ACHN (cell line): ENCODE measurements at places on chromosomes 4 and X.
A peak's percentile ranks its signal among the peaks of the same experiment; 100 is the strongest.

DNA sequence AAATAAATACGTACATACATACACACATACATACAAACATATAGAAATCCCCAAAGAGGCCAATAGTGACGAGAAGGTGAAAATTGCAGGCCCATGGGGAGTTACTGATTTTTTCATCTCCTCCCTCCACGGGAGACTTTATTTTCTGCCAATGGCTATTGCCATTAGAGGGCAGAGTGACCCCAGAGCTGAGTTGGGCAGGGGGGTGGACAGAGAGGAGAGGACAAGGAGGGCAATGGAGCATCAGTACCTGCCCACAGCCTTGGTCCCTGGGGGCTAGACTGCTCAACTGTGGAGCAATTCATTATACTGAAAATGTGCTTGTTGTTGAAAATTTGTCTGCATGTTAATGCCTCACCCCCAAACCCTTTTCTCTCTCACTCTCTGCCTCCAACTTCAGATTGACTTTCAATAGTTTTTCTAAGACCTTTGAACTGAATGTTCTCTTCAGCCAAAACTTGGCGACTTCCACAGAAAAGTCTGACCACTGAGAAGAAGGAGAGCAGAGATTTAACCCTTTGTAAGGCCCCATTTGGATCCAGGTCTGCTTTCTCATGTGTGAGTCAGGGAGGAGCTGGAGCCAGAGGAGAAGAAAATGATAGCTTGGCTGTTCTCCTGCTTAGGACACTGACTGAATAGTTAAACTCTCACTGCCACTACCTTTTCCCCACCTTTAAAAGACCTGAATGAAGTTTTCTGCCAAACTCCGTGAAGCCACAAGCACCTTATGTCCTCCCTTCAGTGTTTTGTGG is 180.7 kb downstream of the AR start:
- DNase-seq, result no peak

DNA sequence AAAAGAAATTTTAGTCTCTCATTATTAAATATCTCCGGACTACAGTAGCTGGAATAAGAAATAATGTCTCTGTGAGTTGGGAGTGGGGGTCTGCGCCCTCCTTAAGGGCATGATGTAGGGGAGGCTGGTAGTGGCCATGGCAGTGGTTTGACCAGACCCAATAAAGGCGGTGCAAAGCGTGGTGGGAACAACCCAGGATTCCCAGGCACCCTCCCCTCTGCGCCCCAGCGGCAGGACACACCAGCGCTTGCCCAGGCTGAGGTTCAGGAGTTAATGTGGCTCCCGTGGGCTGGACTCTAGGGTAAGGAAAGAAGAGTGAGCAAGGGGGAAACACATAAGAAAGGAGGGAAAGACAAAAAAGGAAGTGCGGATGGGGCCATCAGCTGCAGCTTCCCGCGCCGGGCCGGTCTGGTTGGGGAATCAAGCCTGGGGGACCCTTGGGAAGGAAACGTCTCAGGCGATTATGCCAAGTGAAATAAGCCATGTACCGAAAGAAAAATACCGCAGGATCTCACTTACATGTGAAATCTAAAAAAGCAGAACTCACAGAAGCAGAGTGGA is 157.5 kb upstream of the SMIM31 start:
- no peak for DNase-seq

DNA sequence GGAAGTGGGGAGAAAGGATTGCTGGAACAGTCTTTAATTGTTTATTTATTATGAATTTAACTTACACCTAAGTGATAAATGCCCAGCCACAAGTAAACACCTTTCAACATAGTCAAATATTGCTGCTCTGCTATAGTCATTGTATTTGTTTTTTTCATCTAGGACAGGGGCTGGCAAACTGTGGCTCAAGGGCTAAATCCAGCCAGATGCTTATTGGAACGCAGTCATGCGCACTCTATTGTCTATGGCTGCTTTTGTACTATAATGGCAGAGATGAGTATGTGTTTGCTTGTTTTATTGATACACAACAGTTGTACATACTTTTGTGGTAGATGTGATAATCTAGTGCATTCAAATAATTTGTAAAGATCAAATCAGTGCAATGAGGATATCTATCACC is 95.3 kb downstream of the ZAR1 start:
- DNase-seq, result no peak

GRCh38 chr4:75841641-75842520 is 60.4 kb downstream of the PPEF2 start:
- DNase-seq, result no peak

DNA sequence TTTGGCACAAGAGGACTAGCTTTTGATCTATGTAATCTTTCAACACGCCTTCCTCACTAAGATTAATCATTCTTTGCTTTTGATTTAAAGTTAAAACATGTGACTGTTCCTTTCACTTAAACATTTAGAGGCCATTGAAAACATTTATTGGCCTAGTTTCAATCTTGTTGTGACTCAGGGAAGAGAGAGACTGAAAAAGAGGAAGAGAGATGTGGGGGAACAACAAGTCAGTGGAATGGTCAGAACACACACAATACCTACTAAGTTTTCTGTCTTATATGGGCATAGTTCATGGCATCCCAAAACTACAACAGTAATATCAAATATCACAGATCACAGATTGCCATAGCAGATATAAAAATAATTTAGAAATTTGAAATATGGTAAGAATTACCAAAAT is 812.9 kb upstream of the AGA start:
- no peak for DNase-seq

GRCh38 chr4:159104694-159105414 is 2.0 kb downstream of the RAPGEF2 start:
- DNase-seq, result peak; percentile 50

GRCh38 chr4:14994242-14994641 is 8.0 kb upstream of the CPEB2 start:
- DNase-seq, result no peak

- DNase-seq, result no peak
Measured at GRCh38 chrX:45428831-45429230, 228.2 kb upstream of the DIPK2B start.

DNA sequence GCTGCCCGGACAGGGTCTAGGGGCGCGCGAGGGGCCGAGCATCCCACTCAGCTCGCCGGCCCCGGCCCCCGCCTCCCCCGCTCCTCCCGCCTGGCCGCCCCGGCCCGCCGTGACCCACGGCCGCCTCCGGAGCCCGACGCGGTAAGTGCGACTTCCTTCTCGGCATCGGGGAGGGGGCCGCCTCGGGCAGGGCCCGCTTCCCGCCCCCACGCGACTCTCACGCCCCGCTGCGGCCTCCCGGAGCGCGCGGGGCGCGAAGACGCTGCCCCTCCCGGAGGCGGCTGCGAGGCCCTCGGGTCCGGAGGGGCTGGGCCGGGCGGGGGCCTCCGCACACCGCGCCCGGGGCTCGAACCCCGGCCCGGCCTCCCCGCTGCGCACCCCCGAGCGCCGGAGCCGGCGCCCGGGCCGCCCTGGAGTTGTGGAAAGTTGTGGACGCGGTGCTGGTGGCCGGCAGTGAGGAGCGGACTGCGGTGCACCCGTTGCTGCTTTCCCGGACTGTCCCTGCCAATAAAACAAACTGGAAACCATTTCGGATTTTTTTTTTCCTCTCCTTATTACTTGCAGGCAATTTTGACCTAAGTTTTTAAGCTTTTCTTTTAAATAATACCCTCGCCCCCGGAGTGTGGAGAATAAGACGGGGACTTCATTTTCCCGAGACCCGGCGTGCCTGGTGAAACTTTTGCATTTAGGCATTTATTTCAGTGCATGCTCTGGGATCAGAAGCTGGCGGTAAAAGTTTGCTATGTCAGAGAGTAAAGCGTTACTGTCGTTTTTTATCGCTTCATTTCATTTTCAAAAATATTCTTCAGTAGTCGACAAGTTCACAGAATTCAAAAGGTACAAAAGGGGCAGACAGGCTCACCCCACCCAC is 13.0 kb upstream of the TMEM156 start:
- peak; percentile 46 for DNase-seq

GRCh38 chr4:20760053-20760452 is 59.8 kb downstream of the PACRGL start:
- DNase-seq, result no peak

DNA sequence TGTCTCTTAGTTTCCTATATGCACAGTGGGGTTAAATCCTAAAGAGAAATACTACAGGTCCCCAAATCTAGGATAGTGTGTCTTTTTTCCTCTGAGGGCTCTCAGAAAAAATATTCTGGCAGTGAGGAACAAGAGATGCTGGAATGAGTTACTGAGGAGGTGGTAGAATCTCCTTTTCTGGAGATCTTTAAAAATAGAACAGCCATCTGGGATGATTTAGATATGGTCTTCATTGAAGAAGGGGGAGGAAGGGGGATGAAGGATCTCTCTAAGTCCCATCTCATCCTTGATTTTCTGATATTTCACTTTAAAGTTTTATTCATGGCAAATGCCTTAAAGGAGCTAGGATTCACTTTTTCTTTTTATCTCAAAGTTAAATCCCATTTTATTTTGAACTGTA is 235.0 kb downstream of the MAML3 start:
- DNase-seq, result no peak

DNA sequence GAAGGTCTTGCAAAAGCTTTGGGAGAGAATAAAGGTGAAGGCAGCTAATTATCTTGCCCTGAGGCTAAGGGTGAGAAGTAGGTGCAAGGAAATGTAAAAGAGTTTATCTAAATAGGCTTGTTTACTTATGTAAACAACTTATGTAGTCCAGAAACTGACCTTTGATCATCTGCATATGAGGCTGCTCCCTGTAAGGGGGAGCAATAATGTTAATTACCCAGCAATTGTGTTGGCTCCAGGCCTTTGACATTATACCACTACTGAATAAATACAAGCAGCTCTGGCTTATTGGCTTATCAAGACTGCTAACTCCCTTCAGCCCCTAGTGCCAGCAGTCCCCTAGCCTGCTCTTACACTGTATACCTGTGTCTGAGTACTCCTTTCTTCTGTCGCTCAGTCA is 303.7 kb upstream of the GNPDA2 start:
- no peak for DNase-seq

- DNase-seq, result no peak
Measured at GRCh38 chr4:4640692-4641091, 98.8 kb upstream of the STX18 start.

- no peak for DNase-seq
Measured at GRCh38 chr4:26076000-26076587, 162.1 kb downstream of the SMIM20 start.
